ENCODE measurements at places on chromosomes 2 and 18.

- no peak for DNase-seq
Observed at GRCh38 chr2:120236791-120237190, 13.6 kb upstream of the TMEM185B start.

GRCh38 chr2:136572335-136572734 lies 193.0 kb upstream of the THSD7B start:
- no peak for DNase-seq

DNA sequence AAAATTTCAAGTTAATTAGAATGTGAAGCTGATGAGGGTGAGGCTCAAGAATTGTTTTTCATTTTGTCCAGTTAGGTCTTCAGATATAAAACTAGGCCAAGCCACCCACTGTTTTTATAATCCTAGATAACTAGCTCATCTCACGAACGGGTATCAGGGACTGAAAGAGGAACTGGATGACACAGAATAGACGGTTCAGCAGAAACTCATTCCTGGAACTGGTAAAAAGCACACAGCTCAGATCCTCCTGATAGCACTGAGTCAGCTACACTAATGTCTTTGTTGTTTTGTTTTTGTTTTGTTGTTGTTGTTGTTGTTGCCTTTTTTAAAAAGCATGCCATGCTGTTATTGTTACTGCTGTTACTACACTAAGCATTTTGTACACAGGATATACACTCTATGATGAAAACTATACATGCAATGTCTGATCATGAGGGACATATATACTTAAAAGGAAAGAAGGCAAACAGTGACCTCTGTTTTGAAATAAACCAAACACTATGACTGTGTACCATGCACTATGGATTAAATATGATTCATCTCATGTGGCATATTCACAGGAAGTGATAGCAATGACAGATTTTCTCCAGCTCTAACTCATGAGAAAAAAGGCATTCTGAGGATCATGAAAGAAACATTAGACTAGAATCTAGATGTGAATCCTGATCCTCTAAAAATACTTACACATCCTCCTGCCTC lies 437.6 kb downstream of the NCKAP5 start:
- peak; percentile 7 for DNase-seq

GRCh38 chr2:16675781-16676180 lies 10.1 kb upstream of the CYRIA start:
- no peak for DNase-seq

- peak; percentile 12 for DNase-seq
Observed at GRCh38 chr2:201699416-201699815, 972 bp upstream of the MPP4 start.

DNA sequence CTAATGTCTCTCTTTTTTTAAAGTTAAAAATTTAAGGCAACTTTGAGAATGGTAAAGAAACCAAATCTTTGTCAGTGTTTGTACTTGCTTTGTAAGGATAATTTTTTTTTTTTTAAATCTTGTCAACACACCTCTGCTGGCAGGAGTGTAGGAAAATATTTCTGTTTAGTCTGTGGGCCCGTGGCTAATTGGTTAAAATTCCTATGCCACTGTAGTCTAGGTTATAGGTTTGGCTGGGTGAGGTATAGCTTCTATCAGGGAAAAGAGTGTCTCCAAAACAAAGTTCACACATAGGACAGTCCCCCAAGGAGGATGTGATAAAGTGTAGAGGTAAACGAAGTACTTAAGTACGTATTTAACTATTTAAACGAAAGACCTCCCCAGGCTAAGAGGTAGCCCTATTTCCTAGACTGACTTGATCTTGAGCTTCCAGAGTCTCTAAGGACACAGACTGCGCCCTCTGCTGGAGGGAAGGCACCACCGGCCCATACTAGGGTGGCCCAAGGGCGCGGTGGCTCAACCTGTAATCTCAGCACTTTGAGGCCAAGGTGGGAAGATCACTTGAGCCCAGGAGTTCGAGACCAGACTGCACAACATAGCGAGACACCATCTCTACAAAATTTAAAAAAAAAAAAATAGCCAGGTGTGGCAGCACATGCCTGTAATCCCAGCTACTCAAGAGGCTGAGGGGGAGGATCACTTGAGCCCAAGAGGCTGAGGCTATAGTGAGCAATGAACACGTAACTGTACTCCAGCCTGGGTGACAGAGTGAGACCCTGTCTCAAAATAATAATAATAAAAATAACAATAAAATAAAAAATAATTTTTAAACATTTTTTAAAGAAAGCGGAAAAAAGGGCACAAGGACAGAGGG lies 8.9 kb downstream of the TEX44 start:
- DNase-seq = peak; percentile 77

GRCh38 chr2:239455436-239456203 lies 54.8 kb upstream of the HDAC4 start:
- DNase-seq = no peak

DNA sequence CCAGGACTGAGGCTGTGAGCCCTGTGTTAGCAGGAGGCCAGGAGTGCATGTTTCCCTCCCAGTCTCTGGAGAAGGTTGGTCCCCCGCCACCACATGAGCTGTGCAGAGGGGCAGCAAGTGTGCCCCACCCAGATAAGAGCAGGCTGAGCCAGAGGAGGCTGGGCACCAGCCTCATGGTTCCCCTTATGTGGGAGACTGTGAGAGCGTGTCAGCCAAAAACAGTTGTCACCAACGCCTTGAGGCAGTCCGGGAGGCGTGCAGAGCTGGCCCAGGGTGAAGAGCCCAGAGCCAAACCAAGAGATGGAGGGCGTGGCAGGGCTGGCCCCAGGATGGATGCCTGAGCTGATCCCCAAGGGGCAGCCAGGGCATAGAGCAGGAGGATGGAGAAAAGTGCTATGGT lies 128.7 kb upstream of the GLI2 start:
- DNase-seq = no peak

GRCh38 chr18:13235421-13235831 lies 16.9 kb downstream of the LDLRAD4 start:
- DNase-seq = no peak

DNA sequence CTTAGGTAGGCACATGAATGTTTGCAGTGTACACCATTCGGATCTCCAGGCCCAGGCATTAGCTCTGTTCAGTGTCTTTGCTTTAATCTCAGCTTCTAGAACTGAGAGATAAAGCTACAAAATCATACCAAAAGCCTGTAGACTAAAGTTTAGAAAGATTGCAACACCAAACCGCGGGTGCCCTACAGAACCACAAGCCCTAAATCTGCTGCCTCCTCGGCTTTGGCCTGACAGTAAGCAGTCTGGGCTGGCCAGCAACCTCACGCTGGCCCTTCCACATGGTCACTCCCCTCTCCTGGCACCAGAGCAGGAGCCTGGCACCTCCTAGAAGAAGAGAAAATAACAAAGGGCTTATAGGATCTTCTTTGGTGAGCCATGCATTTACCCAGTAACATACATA lies 8.9 kb upstream of the OSR1 start:
- no peak for DNase-seq

GRCh38 chr2:35933031-35933430 lies 422.5 kb upstream of the CRIM1 start:
- peak; percentile 14 for DNase-seq

- no peak for DNase-seq
Observed at GRCh38 chr2:28318023-28318422, 74.6 kb upstream of the FOSL2 start.

DNA sequence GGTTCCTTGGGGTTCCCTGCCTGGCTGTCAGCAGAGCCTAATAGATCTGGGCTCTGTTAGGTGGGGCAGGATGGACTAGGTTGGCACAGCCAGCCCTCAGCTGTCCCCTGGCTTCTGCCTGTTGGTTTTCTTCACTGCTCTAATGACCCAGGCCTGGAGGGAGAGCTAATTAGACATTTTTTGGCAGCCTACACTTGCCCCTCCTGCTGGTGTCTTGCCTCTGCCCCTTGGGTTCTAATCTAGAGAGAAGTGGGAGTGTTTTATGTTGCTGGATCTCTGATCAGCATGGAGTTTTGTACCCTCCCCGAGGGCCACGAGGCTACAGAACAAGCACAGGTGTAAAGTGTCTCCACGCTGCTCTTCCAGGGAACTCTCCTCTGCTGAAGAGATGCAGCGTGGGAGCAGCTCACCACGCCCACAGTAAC lies 199.4 kb upstream of the RASGRP3 start:
- DNase-seq = no peak

DNA sequence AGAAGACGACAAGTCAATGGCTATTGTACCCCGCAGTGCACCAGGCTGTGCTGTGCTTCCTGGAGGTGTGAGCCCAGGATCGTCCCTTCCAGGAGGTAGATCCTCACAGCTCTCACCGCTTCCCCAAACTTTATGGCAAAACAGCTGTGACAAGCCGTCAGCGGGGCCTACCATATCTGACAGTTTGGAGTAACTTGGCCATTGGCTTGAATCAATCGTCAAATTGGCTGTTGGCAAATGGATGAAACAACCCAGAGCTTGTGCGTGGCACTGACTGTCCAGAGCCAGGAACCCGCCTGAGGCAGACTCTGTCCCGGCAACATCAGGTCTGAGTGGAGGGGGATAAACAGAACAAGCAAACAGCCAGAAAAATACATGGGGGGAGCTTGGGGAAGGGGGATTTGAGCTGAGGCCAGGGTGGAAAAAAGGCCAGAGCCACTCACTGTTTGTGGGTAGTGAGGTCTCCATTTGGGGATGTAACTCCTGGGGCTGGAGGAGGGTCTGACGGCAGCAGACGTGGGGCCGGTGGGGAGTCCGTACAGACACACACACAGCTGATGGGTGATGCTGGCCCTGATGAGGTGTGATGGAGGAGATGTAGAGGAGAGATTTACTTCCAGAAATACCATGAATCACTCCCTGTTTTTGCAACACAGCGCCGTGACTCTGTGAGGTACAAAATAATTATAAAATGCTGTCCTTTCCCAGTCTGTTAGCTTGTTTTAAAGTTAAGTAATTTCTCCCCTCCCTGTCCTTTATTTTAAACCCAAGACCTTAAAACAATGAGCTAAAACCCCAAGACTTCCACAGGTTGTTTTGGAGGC lies 174.8 kb downstream of the TWIST2 start:
- DNase-seq = no peak

GRCh38 chr2:138621139-138621538 lies 119.6 kb downstream of the SPOPL start:
- no peak for DNase-seq

DNA sequence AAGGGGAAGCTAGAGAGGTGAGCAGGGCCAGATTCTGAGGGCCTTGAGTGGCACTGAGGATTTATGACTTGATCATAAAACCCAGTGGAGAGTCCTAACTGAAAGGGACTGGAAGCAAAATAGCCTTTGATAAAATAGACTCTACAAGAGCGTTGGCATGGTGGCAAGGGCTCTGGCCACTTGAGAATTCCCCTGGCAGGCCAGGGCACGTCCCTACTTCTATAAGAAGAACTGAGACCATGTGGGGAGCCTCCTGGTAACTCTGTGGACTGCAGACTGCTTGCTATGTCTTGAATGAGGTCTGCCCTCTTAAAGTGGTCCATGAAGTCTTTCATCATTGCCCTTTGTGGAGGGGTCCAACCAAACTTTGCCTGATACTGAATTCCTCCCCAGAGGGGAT lies 324.8 kb downstream of the ALK start:
- no peak for DNase-seq

- no peak for DNase-seq
Observed at GRCh38 chr2:133822517-133823225, 254.4 kb upstream of the NCKAP5 start.

DNA sequence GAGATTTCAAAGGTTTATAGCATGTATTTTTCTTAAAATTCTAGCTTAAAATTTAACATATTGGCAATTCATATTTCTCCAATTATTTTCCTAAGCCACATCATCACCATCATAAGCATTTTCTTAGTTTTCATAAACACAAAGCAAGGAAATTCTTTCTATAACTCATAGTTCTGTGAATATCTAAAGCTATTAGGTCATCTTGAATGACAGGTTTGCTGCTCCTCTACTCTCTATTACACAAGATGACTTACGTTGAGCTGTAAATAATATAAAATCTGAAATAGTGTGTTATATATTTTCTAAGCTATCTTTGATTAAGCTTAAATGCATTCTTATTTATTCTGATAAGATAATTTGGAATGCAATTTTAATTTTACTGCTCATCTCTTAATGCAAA lies 984.6 kb upstream of the CNTNAP5 start:
- DNase-seq = no peak

- DNase-seq = peak; percentile 32
Observed at GRCh38 chr2:112920923-112921532, 10.1 kb downstream of the IL37 start.

DNA sequence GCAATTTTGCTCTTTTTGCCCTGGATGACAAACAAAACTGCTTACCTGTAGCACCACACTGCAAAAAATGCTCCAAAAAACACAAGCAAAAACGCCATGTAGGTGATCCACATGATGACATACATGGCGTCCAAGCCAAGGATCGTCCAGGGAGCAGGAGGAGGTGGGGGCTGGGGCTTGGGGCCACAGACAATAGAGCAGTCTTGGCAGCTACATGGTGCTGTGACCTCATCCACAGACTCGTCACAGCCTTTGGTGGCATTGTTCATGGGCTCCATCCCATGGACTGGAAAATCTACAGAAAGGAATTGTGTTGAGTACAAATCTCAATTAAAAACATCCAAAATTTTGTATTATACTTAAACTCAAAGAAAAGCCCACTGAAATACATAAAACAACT lies 26.1 kb downstream of the NPC1 start:
- DNase-seq = no peak

DNA sequence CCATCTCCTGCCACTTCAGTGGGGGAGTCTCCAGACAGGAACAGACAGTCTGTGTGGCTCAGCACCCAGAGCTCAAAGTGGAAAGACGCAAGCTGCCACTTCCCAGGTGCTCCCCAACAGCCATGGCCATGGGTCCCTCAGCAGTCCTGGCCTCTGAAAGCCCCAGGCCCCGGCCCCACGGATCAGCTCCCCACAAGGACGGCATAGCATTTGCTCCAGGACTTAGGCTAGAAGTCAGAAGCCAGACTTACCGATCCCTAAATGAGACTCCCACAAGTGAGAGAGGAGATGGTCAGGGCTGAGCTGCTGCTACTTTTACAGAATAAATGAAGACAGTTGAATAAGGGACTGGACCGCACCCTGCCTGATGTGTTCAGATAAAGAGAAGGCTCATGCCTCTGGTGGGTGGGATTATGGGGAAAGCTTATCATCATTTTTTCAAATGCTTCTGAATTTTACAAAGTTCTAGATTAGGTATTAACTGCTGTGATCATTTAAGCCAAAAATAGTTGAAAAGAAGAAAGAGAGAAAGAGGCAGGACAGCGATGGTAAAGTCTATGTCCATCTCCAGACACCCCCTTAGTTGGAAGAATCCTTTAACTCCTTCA lies 50.5 kb downstream of the ADD2 start:
- no peak for DNase-seq

GRCh38 chr2:129721236-129721635 lies 258.2 kb upstream of the RAB6C start:
- DNase-seq = no peak

DNA sequence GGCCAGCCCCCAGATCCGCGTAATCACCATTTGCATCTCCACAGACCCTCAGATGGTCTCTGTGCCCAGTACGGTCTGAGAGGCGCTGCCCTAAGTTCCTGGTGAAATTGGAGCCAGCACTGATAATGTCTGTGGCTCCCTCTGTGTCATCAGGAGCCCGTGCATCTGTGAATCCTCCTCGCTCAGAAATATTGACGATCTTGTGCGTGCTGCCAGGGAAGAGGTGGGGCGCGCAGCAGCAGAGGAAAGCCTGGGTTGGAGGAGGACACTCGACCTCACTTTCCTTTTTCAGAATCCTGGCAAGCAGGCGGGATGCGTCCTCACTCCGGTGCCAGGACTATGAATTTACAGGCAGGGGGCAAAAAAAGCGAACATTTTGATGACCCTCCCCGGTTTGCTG lies 686.1 kb upstream of the SALL3 start:
- no peak for DNase-seq

GRCh38 chr2:37911296-37911873 lies 13.7 kb upstream of the RMDN2 start:
- peak; percentile 34 for DNase-seq
